ENCODE measurements at places on chromosomes 5 and 9.

GRCh38 chr9:136529516-136530460 lies 16.1 kb downstream of the NOTCH1 start:
- DNase-seq, result no peak

GRCh38 chr5:76585783-76586217 lies 37.4 kb downstream of the F2RL2 start:
- DNase-seq, result no peak

GRCh38 chr5:9519537-9519936 lies 26.3 kb downstream of the SEMA5A start:
- no peak for DNase-seq

DNA sequence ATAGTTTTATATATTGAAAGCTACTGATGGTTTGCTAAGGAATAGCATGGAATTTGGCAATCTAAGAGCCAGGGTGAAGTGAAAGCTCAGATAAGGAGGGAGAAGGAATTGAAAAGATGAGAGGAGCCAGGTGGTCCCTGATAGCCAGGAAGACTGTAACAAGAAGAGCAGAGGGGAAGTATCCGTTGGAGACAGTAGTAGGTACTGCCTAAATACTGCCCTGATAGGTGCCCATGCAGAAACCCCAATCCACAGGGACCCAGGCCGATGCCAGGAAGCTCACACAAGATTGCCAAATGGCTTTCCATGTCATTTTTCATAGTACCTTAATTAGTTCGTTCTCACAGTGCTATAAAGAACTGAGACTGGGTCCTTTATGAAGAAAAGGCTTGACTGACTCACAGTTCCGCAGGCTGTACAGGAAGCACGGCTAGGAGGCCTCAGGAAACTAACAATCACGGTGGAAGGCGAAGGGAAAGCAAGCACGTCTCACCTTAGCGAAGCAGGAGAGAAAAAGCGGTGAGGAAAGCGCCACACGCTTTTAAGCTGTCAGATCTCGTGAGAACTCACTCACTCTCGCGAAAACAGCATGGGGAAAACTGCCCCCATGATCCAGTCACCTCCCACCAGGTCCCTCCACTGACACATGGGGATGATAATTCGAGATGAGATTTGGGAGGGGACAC lies 13.0 kb downstream of the ACTL7B start:
- no peak for DNase-seq
